ENCODE measurements at places on chromosomes 6 and 20.
A peak's percentile ranks its signal among the peaks of the same experiment; 100 is the strongest.

GRCh38 chr6:38151580-38152500 is 332.3 kb downstream of the ZFAND3 start:
- DNase-seq, result no peak

- DNase-seq, result no peak
Measured at GRCh38 chr6:149384464-149384863, 15.6 kb upstream of the SUMO4 start.

- DNase-seq, result peak; percentile 97
Measured at GRCh38 chr20:35768731-35769664, 2.8 kb upstream of the PHF20 start.

DNA sequence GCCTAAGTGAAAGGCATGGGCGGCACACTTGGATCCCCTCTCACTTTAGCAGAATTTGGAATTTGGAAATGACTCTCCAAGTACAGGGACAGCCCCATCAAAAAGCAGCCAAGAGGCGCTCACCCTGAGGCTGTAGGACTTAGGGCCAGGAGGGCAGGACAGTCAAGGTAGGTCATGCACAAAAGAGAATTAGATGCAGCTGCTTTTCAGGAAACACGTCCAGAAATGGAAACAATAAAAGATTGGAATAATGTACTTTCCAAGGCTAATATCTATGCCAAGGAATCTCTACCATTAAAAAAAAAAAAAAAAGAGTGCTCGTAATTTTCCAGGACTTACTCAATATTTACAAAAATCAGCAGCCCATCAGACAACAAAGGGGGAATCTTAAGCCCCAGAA is 19.9 kb downstream of the PREP start:
- DNase-seq, result no peak
